Thyroid gland (tissue), 4 donors: ENCODE measurements at places on chromosomes 2 and 18. TPM values are rescaled to one million over a fixed set of nuclear protein-coding genes. Genes with fewer than 3 reads are reported as not detected.
A peak's percentile ranks its signal among the peaks of the same experiment; 100 is the strongest.

DNA sequence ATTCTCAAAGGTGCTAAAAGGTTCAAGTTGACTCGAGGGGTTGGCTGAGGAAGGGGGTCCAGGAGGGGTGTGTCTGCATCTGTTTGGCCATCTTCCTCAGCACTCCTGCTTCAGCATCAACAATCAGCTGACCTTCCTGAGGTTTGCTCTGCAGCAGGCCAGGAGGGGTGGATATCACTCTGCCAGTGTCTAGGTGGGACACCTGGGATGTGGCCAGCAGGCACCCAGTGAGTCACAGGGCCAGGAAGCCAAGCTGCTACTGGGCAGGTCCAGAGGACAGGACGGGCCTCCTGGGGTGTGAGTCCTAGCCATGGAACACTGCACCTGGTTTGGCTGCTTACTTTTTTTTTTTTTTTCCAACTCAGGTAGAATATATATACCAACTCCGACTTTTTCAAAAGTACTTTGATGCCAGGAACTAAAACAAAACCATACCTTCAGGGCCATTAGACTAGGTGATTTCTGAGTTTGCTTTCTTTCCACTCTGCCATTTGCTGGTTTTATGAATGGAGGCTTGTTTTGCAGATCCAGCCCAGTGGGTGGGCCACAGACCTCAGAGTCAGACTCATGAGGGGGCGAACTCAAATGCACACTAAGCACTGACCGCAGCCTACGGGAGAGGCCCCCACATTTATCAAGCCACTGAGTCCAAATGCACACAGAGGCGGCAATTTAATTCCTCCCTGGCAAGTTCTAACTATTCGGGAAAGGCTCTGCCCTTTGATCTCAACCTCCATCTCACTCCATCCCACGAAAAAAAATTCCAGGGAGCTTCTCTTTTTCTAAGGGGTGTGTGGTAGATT, 76.0 kb downstream of the UXS1 start:
- DNase-seq, result no peak

DNA sequence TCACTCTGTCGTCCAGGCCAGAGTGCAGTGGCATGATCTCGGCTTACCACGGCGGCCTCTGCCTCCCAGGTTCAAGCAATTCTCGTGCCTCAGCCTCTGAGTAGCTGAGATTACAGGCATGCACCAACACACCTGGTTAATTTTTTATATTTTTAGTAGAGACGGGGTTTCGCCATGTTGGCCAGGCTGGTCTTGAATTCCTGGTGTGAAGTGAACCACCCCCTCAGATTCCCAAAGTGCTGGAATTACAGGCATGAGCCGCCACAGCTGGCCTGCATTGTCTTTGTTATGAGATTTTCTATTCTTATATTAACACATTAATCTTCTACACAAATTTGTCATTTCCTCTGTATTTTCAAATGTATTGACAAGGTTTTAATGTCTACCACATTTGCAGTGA, 75.2 kb downstream of the SEPTIN10 start:
- no peak for DNase-seq

- DNase-seq, result no peak
These were observed 167.1 kb downstream of the PDE1A start for GRCh38 chr2:182259629-182260150.

GRCh38 chr2:9765611-9766531, 77.4 kb upstream of the TAF1B start:
- DNase-seq, result no peak

- no peak for DNase-seq
These were observed 10.2 kb downstream of the NAGK start for GRCh38 chr2:71078624-71079023.

GRCh38 chr2:149259136-149259535, 71.3 kb upstream of the LYPD6 start:
- DNase-seq, result no peak

DNA sequence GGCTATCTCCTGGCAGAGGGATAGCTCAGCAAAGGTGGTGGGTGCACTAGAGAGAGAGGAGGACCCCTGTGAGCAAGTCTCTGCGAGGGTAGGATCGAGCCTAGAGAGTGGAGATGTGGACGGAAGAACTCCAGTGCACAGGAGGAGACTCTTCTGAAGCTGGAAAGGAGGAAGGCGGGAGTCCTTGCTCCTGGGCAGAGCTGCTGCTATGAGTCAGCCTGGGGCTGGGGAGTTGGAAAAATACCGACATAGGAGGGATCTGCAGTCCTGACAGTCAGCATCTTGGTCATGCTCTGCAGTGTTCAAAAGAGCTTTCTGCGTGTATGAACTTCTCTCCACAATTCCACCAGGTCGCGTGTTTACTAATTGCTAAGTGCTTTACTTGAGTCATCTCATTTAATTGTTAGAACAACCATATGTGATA, 233.8 kb downstream of the LDLRAD4 start:
- peak; percentile 51 for DNase-seq

- no peak for DNase-seq
These were observed 140.4 kb upstream of the CAPN13 start for GRCh38 chr2:30947686-30948085.

DNA sequence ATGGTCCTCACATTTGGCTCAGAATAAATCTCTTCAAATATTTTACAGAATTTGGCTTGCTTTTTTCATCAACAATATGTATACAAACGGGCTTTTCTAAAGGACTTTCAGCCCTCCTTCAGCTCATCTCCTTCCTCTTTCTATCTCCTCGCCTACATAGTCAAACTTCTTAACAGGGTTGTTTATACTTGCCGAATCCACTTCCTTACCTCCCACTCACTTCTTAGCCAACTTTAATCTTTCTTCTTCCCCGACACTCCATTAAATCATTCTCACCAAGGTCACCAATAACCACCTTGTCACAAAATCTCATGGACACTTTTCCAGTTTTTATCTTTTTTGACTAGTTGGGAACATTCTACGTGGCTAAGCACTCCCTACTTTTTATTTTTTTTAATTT, 325.2 kb downstream of the PLCL1 start:
- DNase-seq, result no peak

DNA sequence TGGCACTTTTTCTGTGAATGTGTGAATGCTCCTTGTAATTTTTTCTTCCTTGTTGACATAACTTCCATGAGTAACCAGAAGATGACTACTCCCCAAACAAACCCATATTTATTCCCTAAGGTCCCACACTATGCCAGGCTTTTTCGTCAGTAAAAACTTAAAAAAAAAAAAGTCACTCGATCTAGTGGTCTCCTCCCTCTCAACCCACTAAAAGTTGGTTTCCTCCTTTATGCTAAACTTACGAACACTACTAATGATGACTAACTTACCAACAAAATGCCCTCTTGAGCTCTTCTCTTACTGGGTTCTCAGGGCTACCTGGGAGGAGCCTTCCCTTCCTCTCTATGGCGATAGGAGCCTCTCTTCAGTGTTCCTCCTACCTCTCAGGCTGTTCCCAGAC, 18.2 kb downstream of the ACVR1 start:
- no peak for DNase-seq

- DNase-seq, result no peak
These were observed 36.8 kb downstream of the HS6ST1 start for GRCh38 chr2:128281852-128282245.

DNA sequence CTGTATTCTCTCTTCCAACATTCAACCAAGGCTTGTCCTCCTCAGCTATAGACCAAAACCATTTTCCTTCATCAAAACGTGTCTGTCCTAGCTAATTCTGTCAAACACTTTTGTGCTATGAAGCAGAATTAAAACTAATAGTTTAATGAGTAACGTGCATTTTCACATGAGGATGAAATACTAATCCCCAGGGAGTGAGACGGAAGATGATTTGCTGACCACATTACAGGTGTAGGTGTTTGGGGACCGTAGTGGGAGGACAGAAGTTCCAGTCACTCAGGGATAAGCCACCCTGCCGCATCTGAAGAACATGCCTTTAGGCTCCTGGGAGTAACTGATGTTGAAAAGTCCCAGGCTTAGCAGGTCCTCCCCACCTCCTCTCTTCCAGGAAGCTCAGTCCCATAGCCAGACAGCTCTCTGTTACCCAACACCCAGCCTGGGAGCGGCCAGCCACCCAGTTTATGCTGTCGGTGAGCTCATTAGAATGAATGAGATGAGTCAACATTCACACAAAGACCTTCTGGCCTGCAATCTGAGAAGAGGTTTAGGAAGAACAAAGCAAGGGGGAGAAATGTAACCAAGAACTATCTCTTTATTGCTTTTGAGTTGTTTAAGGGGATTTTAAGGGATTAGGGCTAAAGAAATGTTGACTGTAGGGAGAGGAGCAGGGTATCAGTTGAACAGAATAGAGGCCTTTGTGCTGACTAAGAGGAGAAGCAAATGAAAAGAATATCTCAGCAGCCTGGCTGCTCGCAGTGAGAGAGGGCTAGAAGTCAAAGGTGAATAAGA, 122.5 kb downstream of the FOXI3 start:
- DNase-seq, result no peak

GRCh38 chr18:38241736-38242135, 676.1 kb upstream of the CELF4 start:
- no peak for DNase-seq

- no peak for DNase-seq
These were observed 90.2 kb downstream of the NCK2 start for GRCh38 chr2:105834931-105835330.

DNA sequence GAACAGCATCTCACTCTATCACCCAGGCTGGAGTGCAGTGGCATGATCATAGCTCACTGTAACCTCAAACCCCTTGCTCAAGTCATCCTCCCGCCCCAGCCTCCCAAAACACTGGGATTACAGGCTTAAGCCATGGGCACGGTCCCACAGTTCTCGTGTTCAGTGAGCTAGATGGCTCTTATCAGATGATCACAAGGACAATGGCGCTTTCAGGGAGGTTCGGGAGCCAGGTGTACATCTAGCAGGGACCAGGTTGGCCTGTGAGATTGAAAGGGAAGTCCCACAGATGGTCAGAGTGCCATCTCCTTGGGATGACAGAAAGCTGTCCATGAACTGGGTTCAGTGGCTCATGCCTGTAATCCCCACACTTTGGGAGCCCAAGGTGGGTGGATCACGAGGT, 14.1 kb upstream of the FHOD3 start:
- DNase-seq, result no peak

The RAMP1 gene
- 4.2 TPM for total RNA-seq

The IL18RAP gene
- total RNA-seq, result 2.7 TPM

The SRD5A2 gene
- total RNA-seq, result not detected

The TEKT4 gene
- 0.27 TPM for total RNA-seq

The AKAIN1 gene
- not detected for total RNA-seq

The TMEM163 gene
- total RNA-seq, result 0.67 TPM
